ENCODE measurements at places on chromosomes 7 and 10.

- DNase-seq: no peak
Measured at GRCh38 chr7:31950091-31950755, 120.0 kb downstream of the PDE1C start.

GRCh38 chr7:32256376-32256775, 186.2 kb upstream of the PDE1C start:
- DNase-seq: no peak

- DNase-seq: no peak
Measured at GRCh38 chr7:33509206-33509605, 379.8 kb downstream of the BBS9 start.

DNA sequence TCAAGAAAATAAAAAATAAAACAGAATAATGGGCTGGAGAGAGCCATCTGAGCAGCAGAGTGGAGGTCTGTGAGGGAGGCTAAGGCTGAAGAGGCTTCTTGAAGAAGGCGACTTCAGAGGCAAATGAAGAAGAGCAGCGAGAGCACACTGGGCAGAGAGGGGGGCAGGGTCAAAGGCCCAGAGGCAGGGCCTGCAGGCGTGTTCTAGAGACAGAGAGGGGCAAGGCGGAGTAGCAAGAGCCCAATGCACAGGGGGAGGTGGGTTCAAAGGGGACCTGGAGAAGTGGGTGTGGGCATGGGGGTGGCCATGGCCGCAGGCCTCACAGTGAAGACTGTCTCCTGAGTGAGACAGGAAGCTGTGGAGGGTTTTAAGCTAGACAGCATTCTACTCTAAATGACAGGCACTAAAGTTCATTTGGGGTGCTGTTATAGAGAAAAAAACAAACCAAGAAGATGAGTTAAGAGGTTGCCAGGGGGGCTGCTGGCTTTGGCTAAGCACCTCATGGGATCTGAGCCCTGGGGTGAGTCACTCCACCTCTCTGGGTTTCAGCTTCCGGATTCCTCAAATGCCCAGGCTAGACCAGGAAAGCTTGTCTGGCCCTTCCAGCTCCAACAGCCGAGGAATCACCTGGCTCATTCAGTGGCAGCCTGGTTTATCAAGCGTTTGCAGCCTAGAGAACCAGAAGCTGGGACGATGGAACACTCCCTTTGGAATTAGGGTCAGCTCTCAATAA, 81.7 kb downstream of the DLG5 start:
- DNase-seq: no peak

- no peak for DNase-seq
Measured at GRCh38 chr7:18532813-18533212, 37.3 kb downstream of the HDAC9 start.

GRCh38 chr10:120689777-120690529, 161.2 kb upstream of the WDR11 start:
- no peak for DNase-seq

DNA sequence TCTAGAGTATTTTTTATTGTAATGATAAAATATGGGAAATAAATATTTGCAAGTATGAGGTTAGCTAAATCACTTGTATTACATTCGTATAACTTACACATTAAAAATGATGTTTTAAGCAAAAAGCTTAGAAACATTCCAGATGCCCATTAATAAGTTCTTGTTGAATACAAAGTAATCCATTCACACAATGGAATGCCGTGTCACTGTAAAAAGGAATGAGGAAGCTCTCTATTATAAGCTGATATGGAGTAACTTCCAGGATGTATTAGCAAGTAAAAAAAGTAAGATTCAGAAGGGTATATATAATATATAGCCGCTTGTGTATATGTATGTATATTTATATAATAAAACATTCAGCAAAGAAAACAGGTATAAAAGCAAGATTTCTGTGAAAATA, 412.8 kb upstream of the MTPN start:
- DNase-seq: no peak

DNA sequence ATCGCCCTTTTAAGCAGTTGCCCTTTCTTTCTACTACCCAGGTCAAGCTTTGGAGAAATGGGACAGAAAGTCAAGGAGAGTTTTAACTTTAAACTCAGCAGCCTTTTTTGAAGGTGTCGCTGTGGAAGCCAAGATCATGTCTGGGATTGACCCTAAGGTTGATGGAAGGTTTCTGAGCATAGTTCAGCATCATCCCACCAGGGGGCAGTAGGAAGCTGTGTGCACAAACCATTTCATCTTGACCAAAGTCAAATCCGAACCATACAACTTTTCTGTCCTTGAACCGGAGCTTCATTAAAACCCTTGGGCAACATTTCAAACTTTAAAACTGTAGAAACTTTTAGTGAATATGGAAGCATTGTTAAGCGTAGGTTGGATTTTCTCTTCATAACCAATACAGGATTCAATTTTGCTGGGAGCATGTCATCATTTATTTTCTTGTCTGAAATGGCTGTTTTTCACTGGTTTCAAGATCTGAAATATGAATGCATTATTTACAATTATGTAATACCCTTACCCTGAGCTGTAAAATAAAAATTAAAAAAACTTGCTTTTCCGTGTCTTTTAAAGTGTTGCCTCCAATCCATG, 214.4 kb upstream of the KIAA1217 start:
- DNase-seq: peak; percentile 88

GRCh38 chr10:3090914-3091787, 23.8 kb downstream of the PFKP start:
- no peak for DNase-seq

DNA sequence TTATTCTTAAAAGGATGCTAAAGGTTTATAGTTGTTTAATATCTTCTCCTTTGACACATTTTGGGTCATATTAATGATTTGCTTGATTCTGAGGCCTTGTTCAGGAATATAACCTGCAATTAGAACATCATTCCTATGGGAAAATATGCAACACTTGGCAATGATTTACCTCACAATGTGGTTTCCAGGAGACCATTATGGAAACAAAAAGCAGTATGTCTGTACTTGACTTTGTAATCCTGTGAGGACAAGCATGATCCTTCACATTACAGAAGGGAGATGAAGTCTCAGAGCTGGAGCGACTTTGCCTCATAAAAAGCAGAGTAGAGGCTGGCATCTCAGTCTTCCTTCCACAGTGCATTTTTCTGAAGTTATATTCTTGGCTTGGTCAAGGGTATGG, 57.0 kb upstream of the CDCA7L start:
- DNase-seq: no peak

GRCh38 chr10:131533846-131534526, 222.5 kb upstream of the TCERG1L start:
- DNase-seq: no peak

GRCh38 chr10:110612087-110612486, 32.0 kb upstream of the RBM20 start:
- DNase-seq: no peak

DNA sequence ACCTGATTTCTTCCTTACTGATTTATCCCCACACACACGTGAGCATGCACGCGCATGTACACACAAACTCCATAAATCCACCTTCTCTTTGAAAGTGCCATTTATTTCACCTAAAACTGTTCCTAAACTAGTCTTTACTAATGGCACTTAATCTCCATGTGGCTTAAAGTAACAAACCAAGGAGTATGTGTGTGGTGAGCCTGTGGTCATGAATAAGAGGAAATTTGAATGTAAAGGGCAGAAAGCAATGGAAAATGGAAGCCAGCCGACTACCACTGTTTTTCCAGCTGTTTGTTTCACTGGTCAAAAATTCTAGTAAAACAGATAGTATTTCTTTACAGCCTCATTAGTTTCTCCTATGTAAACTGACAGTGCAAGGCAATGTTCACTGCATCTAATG, 23.8 kb downstream of the SEMA3C start:
- no peak for DNase-seq

DNA sequence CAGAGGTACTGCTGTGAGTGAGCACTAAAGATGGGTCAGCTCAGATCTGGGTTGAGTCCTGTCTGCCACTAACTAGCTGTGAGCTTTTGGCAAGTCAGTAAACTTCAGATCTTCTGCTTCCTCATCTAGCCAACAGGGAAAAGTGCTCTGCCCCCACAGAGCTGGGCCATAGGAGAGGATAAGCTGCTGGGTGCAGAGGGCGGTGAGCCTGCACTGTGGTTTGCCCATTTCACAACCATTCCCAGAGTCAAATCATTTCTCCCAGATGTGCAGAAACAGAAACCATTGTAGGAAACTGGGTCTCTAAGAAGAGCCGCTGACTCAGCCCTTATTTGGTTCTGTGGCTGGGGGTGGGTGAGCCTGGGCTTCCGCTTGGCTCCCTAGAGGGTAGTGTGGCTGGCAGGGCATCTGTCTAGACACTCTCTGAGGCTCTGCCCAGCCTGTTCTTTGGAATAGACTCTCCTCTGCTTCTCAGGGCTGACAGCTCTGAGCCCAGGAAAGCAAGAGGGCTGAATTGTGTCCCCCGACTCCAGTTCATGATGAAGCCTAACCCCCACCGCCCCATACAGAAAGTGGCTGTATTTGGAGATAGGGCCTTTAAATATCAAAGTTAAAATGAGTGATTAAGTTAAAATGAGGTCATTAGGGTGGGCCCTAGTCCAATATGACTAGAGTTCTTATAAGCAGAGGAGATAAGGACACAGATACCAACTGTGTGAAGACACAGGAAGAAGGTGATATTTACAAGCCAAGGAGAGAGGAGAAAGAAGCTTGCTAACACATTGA, 29.5 kb upstream of the ARHGAP22 start:
- DNase-seq: peak; percentile 46

DNA sequence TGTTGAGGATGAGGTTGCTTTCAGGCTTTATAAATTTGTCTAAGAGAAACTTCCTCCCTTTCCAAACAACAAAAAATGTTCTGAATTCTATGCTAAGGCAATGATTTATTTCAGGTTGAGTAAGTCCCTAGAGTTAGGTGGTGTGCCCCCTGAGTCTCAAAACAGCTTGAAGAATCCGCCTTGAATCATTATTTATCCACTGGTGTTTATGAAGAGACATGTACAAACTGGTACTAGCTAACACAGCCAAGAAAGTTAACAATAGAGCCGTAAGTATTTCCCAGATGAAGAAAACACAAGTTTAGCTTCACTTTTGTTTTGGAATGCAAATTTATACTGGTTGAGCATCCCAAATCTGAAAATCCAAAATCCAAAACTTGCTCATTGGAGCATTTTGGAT, 66.2 kb upstream of the SRPK2 start:
- no peak for DNase-seq

- DNase-seq: no peak
Measured at GRCh38 chr10:36116731-36117130, 474.6 kb upstream of the FZD8 start.

DNA sequence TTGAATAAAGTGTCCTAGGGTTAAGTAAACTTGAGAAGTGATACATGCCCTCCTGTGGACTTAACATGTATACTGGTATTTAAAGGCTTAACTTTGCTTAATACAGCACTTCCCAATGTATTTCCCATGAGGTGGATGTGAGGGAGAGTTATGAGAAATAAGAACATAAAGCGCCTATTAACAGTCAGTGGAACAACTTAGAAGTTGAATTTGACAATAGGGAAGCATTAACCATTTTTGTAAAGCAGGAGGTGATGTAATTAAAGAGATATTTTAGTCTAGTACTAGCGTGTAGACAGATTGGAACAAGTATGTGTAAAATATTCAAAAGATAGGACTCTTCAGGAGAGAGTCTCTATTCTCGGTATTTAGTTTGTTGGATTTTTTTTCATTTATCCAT, 322.4 kb downstream of the GPR158 start:
- DNase-seq: no peak

DNA sequence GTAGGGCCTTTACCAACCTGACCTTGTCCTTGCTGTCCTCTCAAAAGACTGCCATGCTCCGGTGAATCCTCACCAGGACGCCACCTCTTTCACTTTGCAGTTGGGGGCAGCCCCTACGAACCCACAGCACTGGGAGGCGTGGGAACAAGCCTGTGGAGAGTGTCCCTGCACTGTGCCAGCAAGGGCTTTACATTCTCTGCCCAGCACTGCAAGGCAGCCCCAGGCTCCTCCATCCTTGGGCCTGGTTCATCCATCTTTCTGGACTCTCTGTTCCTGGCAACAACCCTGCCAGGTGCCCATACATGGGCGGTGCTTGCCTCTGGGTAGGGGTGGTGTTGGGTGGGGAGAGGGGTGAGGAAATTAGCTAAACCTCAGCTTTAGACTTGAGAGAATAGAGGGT, 1.4 kb downstream of the CHAT start:
- no peak for DNase-seq

- no peak for DNase-seq
Measured at GRCh38 chr7:66442385-66442784, 186.3 kb upstream of the KCTD7 start.

DNA sequence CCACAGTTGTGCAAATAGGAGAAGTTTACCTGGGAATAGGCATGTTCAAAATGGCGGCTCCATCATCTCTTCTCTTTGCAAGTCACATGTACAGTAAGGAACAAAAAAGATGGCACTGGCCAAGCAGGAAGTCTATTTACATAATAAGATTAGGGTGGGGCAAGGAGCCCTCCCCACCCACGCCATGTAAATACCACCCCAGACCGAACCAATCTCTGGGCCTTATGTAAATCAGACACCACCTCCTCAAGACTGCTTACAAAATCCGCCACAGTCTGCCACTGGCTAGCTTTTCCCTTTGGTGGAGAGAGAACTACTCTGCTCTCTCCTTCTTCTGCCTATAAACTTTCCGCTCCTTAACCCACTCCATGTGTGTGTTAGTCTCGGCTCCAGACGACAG, 1496.3 kb downstream of the REEP3 start:
- DNase-seq: no peak

GRCh38 chr10:114753126-114753525, 68.5 kb upstream of the FHIP2A start:
- DNase-seq: no peak

- DNase-seq: no peak
Measured at GRCh38 chr7:157425761-157426160, 89.0 kb downstream of the DNAJB6 start.

DNA sequence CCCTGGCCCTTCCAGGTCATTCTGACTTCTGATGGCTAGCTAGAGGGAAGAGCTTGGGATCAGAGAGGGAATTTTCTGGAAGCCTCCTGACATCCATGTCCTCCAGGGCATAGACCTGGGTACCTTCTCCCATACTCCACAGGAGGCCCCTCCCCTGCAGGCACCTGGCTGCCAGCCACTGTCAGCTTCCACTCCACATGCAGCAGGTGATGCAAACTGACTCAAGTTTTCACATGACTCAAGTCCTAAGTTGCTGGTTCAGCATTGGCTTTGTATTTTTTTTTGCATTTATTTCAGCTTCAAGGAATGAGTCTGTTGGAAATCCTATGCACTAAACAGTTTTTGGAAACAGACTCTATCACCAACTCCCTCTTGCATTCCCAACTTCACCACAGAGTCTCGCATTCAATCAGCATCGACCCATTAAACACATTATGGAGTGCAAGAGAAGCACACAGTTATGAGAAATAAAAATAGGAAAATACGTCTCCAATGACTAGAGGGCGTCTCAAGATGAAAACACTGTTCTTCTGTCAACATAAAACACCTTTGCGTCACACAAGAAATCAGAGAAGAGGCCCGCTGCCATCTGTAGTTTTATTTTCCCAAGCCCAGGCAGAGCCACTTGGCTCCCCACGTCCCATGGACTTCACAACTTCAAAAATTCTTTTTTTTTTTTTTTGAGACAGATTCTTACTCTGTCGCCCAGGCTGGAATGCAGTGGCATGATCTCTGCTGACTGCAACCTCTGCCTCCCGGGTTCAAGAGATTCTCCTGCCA, 362.6 kb upstream of the MGMT start:
- no peak for DNase-seq

GRCh38 chr10:110547139-110547761, 20.2 kb upstream of the SMC3 start:
- DNase-seq: no peak

GRCh38 chr10:126012485-126012884, 116.1 kb downstream of the FANK1 start:
- no peak for DNase-seq

- DNase-seq: no peak
Measured at GRCh38 chr10:111516144-111516543, 439.3 kb downstream of the ADRA2A start.

- no peak for DNase-seq
Measured at GRCh38 chr7:36305226-36305625, 84.4 kb upstream of the ANLN start.
